ENCODE measurements at places on chromosomes 2 and 18.

GRCh38 chr18:36009214-36009613 lies 36.7 kb downstream of the RMP24 start:
- no peak for DNase-seq

- DNase-seq, result no peak
These were observed 10.3 kb downstream of the FBLN7 start for GRCh38 chr2:112148477-112148876.

- DNase-seq, result no peak
These were observed 138.7 kb downstream of the PTGR3 start for GRCh38 chr18:75070235-75070624.

DNA sequence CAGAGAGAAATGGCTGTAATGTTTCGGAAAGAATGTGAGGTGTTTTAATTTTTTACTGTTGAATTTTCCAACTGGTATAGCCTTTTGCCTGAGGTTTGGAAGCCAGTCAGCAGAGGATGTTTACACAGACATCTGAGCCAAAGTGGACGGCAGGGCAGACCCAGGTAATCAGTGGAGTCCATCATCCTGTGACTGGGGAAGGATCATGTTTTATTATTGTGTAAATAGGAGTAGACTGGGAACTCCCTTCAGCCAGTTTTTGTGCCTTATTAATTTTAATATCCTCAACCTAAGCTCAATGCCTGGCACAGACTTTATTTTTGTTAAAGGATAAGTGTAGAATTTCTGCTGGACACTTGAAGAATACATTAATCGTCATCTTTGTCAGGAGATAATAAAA lies 142.0 kb upstream of the GAREM1 start:
- no peak for DNase-seq

DNA sequence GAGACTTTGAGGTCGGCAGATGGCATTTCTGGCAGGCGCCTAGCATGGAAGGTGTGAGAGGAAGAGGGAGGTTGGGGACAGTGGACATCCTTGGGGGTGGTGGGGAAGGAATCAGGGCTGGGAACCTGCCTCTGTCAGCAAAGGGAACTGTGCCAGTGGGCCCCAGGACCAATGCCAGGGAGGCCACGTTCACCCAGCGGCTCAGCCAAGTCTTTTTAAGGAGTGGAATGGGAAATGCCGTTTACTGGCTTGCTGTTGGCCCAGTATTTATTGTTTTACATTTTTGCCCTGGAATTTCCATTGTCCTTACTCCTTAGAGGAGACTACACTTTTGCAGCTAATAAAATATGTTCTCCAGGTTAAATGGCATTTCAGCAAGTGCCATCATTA lies 135.2 kb downstream of the MCFD2 start:
- DNase-seq, result no peak

- no peak for DNase-seq
These were observed 23.5 kb downstream of the KDM3A start for GRCh38 chr2:86464652-86465051.

GRCh38 chr18:40897884-40898283 lies 1057.2 kb upstream of the PIK3C3 start:
- DNase-seq, result no peak

GRCh38 chr2:100260712-100261620 lies 61.3 kb downstream of the LONRF2 start:
- no peak for DNase-seq

GRCh38 chr2:121919803-121920202 lies 164.4 kb downstream of the TSN start:
- DNase-seq, result no peak

DNA sequence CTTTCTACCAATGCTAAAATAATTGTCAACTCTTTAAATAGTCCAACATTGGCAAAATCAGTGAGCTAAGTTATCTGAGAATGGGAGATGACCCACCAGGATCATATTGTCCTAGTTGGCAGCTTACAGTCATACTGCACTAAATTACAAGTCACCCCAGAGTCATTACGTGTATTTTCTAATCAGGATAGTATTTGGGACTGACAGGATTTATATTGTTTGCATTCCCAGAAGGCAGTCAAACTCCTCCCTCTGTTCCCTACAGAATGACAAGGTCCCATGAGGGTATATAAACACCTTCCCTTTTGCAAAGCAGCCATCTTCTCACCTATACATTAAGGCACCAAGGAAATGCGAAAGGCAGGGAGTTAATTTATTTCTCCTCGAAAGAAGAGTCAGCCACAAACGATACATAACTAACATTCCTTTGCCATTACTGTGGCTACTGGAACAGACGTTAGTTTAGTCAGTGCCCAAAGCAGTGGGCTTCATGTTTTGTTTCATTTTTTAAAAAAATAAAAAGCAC lies 125.3 kb downstream of the ANTXR1 start:
- no peak for DNase-seq

DNA sequence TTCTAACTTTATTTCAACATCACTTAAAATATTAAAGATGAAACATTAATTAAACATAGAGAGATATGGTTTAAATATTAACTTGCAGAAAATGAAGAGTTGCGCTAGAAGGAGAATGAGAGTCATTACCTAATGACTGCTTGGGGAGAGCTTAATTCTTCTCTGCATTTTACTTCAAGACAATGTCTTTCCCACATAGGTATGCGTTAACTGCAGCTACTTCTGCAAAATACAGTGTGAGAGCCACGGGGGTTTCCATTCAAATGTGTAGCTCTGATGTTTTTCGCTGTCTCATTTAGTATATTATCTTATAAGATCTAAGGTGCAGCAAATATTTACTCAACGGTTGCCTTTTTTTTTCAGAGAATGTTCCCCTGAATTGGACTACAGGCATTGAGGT lies 126.7 kb downstream of the TMX3 start:
- DNase-seq, result no peak

- no peak for DNase-seq
These were observed 41.7 kb downstream of the RAMP1 start for GRCh38 chr2:237900891-237901831.

- DNase-seq, result no peak
These were observed 101.5 kb downstream of the SGPP2 start for GRCh38 chr2:222525811-222526210.

DNA sequence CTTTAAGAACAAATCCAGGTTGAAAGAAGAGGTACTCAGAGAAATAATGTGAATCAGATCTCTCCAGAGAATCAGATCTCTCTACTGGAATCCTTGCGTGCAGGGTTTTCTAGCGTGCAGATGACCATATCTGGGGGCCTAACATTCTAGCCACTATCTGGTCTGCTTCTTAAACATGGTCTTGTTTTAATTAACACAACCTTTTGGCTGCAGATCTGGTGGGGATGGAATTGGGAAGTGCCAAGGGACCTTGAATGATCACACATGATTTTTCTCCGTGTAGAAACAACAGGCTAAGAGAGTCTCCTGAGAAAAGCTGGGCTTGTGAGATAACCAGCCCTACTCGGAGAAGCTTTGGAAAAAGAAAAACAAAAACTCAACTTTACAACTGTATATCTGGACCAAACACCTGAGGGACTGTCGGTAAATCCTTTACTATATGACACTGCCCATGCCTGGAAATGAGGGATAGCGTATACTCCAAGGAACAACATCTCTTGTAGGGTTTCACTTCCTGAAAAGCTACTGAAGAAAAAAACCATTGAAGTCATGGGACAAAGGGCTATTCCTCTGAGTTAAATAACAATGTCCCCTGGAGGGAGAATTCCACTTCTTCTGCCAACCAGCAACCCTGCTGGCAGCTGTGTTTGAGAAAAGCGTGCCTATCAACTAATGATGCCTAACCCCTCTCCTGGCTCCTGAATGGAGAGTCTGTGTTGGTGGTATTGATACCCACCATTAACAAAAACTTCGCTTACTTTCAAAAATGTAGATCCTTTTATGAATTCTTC lies 171.0 kb upstream of the REV1 start:
- DNase-seq, result no peak

DNA sequence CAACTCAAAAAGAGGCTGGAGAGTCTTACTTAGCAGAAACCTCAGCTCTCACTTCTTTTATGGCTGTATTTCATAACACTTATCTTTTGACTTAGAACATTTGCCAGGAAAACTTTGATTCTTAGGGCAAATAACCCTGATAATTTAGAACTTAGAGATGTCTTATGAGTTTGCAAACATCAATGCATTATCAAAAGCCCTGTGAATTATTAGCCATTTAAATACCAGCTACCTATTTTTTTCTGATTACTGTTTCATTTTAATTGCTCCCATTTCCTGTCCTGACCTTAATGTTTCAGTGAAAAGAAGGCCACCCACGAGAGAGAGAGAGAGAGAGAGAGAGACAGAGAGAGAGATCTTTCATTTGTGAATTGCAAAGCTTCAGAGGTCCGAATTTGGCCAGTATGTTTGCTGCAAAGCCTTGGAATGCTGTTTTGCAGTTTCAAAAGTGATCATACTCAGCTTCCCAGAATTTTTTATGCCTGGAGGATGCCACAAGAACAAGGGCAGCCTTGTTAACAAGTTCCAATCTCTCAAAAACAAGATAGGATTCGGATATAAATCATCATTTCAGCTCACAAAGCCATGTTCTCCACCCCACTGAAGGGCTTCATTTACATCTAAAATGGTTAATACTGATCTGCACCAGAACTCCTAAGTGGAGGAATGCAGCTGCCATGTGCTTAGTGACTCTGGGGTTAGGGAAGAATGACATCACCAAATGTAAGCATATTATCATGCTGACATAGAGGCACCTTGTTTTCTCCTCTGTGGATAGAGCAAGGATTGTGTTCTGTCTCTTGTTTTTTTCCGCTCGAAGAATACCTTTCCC lies 478.2 kb downstream of the ARHGAP15 start:
- no peak for DNase-seq

DNA sequence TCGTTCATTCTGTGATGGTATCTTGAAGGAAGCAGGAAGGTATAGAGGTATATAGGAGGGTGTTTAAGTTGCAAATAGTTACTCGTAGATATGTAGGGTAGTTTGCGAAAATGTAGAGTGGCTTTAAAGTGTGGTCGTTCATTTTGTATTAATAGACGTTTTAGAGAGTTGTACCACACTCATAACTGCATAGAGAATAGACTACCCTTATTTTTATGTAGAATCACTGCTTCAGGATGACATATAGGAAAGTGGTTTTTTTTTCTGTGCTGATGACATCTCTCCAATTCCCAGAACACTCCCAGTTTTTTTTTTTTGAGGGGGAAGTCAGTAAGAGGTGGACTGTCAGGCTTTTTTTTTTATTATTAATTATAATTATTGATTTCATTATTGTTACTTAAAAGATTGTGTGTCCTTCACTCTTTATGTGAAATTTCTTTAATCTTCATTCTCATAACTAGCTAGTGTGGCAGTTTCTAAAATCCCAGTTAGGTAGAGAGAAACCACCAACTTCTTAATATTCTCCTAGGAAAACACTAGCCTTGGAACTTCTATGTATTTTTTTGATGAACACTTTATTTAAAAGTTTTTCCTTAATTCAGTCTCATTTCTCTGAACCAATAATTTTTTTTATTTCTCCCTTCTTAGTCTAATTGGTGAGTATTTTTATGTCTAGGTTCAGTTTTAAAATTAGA lies 1.5 kb downstream of the ACTR3 start:
- no peak for DNase-seq

- DNase-seq, result no peak
These were observed 8.7 kb downstream of the FEZ2 start for GRCh38 chr2:36589230-36589630.

- no peak for DNase-seq
These were observed 193.9 kb downstream of the RTP5 start for GRCh38 chr2:242063436-242063835.

DNA sequence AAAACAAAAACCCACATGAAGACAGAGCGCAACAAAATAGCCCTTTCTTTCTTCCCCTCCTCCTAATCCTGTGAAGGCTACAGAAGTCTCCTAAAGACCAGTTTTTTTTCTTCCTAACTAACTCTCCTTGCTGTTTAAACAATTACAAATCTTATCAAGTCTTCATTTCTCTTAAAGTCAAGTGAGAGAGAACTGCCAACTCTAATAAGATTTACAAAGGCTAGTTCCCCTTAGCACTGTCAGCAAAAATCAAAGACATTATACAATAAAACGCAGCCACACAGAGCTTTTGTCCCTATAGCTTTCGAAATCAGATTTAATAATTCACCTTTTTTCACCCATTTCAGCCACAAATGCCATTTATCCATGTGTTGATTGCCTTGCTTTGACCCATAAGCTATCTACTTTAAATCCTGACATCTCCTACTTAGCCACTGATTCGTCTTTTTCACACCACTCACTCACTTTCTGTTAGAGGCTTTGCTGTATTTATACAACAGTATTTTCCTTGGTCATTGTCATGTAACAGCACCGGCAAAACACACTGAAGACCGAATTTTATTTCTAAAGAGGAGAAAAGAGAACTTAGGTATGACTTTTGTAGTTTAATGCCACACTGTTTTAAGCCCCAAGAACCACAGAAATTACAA lies 5.9 kb downstream of the NRXN1 start:
- no peak for DNase-seq

Data from T follicular helper cell (primary cell).